ENCODE measurements at places on chromosomes 13 and 19.

DNA sequence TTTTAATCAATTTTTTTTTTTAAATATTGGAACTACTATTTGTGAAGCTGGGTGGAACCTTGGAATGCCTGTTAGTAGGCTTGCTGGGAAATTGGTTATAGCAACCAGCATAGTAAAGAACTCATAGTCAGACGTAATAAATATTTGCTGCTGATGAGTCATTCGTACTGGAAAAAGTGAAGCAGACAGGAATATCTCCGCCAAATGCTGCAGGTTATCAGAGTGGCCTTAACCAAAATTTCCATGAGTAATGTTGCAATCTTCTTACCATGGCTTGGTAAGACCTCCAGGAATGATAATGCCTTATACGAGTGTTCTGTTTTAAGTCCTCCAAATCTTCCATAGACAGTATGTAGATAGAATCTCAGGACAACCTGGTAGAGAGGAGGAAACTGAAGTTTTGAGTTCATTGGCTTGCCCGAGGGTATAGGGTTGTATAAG is 34.2 kb downstream of the MBNL2 start:
- peak; percentile 99 for DNase-seq

GRCh38 chr13:41188584-41188983 is 5.8 kb downstream of the KBTBD7 start:
- peak; percentile 32 for DNase-seq

DNA sequence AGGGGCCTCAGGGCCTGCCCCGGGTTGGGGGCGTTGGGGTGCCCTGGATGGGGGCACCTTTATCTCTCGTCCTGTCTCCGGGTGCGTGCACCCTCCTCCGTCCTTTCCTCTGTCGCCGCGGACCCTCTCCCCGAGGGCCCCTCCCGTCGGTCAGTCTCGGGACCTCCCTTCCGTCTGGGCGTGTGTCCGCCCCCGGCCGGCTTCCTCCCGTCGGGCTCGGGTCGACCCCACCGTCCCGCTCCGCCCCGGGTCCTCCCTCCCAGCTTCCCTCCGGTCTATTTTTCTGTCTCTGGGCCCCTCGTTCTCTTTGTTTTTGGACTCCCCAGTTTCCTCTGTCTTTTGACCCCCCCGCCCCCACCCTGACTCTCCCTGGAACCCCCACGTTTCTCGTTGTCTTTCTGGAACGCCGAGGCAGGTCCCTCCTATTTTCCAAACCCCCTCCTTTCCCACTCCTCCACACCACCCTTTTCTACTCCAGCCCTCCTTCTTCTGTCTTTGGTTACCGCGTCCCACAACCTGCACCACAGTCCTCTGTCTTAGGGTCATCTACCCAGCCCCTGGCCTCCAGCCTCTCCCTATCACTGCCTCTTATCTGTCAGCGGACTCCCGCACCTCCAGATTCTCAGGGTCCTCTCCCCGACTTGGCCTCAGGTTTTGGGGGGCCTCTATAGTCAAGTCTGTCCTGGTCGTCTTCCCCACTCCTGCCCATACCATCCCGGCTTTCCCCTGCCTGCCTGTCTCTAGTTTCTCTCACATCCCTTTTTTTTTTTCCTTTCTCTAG is 757 bp downstream of the EGLN2 start:
- no peak for DNase-seq

GRCh38 chr19:17748884-17749638 is 2.2 kb upstream of the FCHO1 start:
- DNase-seq: no peak

- DNase-seq: peak; percentile 60
Observed at GRCh38 chr13:45564133-45564776, 51.3 kb downstream of the ERICH6B start.

GRCh38 chr13:84784443-84785153 is 902.3 kb upstream of the SLITRK1 start:
- DNase-seq: no peak

DNA sequence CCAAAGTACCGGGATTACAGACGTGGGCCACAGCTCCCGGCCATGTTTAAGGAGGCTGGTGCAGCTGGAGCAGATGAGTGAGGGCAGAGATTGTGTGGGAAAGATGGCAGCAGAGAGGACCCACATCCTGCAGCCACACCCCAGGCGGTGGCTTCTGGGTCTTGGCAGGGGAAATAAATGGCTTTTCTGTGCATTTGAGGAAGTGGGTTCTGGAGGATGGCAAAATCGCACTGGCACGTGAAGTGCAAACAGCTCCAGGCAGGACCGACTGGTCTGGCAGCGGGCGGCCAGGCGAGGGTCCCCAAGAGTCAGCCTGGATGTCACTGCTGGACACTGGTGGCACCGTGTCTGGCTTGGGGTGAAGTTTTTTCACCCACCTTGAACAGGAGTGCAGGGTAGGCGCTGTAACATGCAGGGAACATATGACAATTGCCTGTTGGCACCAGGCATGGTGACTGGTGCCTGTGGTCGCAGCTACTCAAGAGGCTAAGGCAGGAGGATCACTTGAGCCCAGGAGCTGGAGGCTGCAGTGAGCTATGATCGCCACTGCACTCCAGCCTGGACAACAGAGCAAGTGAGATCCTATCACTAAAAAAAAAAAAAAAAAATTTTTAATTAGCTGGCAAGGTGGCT is 8.4 kb downstream of the B3GNT3 start:
- no peak for DNase-seq

GRCh38 chr19:29118389-29118788 is 94.6 kb downstream of the UQCRFS1 start:
- DNase-seq: no peak

- DNase-seq: no peak
Observed at GRCh38 chr13:25971047-25971446, 80.8 kb downstream of the SHISA2 start.

DNA sequence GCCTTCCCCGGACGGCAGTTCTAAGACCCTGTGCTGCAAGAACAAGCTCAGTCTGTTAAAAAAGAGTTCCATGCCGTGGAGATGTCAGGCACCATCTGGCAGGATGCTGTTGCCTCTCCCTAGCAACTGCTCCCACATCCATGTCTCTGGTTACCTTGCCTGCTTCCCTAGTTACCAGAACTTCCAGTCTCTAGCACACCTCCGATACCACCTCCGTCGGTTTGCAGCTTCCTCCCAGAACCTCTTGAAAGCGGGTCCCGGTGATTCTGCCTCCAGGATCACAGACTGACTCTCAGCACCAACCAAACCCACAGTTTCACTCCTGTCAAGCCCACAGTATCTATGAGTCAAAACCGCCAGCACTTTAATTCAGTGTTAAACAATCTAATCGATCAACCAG is 55.4 kb downstream of the KCTD12 start:
- no peak for DNase-seq

DNA sequence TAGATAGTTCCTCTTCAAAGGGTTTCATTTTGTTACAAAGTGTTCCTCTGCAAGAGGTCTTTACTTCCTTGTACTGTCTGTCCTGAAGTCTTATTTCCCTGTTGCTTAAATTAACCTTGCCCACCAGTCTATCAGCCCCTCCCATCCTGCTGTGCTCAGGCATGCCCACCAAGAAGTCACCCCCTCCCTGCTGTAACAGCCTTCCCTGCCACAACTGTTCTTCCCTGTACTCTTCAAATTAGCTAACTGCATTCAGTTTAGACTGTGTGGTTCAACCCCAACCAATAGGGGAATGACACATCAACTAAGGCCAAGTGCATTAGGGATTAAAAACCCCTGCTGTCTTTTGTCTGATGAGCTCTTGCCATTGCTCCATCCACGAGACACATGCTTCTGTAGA is 34.4 kb upstream of the ZNF562 start:
- no peak for DNase-seq

DNA sequence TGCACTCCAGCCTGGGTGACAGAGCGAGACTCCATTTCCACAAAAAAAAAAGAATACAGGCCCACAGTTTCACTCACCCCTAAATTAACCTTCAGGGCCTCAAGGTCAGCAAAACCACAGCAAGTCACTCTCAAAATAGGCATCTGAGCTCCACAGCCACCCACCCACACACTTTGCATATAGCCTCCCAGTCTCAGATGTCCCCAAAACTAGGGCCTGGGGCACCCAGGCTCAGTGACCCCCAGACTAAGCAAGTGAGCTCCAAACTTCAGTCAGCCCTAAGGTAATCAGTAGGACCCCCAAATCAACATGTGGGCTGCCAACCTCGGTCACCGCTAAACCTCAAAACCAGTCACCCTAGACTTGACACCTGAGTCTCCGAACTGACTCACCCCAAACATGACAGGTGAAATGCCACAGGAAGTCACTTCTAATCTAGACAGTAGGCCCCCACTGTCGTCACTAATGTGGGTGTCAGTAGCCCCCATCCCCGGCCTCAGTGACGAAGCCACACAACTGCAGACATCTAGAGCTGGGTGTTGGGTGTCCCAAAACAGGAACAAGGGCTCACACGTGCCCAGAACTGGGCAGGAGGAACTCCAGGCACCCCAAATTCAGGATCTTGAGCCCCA is 13.9 kb downstream of the RABAC1 start:
- DNase-seq: no peak

DNA sequence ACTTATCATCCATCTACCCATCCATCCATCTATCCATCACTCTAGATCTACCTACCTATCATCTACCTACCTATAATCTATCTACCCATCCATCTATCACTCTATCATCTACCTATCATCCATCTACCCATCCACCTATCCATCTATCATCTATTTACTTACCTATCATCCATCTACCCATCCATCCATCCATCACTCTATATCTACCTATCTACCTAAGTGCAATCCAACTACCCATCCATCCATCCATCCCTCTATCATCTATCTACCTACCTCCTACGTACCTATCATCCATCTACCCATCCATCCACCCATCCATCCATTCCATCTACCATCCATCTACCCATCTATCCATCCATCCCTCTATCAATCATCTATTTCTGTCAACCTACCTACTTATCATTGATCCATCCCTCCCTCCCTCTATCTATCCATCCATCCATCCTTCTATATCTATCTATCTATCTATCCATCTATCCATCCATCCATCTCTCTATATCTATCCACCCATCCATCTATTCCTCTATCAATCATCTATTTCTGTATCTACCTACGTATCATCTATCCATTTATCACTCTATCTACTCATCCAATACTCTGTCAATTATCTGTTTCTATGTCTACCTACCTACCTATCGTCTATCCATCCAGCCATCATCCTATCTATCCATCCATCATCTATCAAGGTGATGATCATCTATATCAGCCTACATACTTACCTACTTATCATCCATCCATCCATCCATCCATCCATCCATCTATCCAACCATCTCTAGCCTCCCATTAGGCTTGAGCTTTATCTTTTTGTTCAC is 49.1 kb downstream of the CEBPG start:
- DNase-seq: no peak

DNA sequence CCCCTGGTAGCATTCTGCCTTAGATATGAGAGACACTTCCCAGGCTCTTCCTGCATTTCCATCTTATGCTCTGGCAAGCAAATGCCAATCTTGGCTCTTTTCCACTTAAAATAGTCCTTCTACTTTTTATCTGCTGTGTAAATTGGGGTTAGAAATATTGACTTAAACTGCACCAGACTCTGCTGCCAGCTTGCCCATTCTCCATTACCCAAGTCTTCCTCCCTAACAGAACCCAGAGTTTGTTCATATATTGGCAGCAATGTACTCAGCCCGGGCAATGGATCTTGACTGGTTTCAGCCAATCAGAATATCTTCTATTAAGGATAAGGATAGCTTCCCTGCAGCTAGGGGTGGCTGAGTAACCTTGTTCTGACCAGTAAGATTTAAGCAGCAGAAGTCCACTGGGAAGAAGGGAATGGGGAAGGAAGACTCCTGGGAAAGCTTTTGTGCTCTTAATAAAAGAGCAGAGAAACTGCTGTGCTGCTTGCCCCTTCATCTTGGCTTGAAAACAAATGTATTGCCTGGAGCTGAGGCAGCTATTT is 177.1 kb downstream of the KCNRG start:
- no peak for DNase-seq

Measured in astrocyte (in vitro differentiated cells and primary cell).